Astrocyte (in vitro differentiated cells and primary cell): ENCODE measurements at places on chromosomes 3 and 15.

DNA sequence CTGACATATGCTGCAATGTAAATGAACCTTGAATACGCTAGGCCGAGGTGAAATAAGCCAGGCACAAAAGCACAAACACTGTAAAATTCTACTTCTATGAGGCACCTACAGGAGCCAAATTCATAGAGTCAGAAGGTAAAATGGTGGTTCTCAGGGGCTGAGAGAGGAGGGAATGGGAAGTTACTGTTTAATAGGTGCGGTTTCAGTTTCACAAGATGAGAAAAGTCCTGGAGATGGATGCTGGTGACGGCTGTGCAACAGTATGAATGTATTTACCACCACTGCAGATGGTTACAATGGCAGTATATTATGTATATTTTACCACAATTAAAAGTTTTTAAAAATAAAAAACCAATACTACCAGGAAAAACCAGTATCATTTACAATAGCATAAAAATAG, 4.0 kb downstream of the TNK2 start:
- no peak overlapping the region for H3K27ac ChIP-seq
- H3K4me3 ChIP-seq: no peak overlapping the region
- H3K36me3 ChIP-seq: no peaks in the 10 kb centered on the region
- no peak for DNase-seq
- H3K4me1 ChIP-seq: peaks cover 29% of the 10 kb centered on the region

- DNase-seq: no peak
- no peak overlapping the region for H3K27ac ChIP-seq
- H3K4me3 ChIP-seq: no peak overlapping the region
- no peaks in the 10 kb centered on the region for H3K27me3 ChIP-seq
- no peaks in the 10 kb centered on the region for H3K36me3 ChIP-seq
- H3K4me1 ChIP-seq: no peaks in the 10 kb centered on the region
Measured at GRCh38 chr15:80442728-80443403, 38.7 kb downstream of the ARNT2 start.

DNA sequence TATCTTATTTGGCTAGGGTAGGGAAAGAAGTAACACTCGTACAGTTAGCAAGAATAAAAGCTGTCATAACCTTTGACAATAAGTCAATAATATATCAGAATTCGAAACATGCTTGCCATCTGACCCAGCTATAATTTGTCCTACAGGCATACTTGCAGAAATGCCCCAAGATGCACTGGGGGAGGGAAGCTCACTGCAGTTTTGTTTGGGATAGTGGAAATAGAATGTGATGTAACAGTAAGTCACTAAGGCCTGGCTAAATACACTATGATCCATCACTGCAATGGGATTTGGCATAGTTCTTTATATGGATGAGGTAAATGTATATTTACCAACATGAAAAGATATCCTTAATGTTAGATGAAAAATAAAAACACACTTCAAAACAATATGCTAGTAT, 25.5 kb upstream of the TMOD3 start:
- H3K4me1 ChIP-seq: no peaks in the 10 kb centered on the region
- H3K36me3 ChIP-seq: no peaks in the 10 kb centered on the region
- no peak overlapping the region for H3K27ac ChIP-seq
- H3K4me3 ChIP-seq: no peak overlapping the region

DNA sequence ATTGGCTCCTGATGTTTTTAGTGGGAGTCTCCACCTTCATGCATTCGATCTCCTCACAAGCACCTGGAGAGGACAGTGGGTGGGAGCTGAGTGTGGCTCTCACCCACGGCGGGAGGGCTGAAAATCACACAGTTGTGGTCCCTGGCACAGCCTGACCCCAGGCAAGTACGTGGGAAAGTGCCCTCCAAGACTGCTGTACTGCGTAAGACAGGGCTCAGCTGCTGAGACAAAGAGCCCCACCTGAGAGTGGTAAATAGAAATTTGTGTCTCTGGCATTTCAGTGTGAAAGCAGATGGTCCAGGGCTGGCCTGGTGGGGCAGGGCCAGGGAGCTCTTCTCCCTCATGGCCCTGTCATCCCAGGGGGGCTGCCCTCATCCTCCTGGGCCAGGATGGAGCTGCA, 77.4 kb upstream of the IQSEC1 start:
- no peaks in the 10 kb centered on the region for H3K4me1 ChIP-seq
- H3K36me3 ChIP-seq: no peaks in the 10 kb centered on the region
- no peaks in the 10 kb centered on the region for H3K27me3 ChIP-seq
- no peak overlapping the region for H3K4me3 ChIP-seq
- no peak for DNase-seq
- H3K27ac ChIP-seq: no peak overlapping the region

- H3K27ac ChIP-seq: no peak overlapping the region
- no peak for DNase-seq
- no peak overlapping the region for H3K4me3 ChIP-seq
- H3K27me3 ChIP-seq: no peaks in the 10 kb centered on the region
- no peaks in the 10 kb centered on the region for H3K4me1 ChIP-seq
Measured at GRCh38 chr3:59608356-59608755, 558.5 kb upstream of the CFAP20DC start.

GRCh38 chr3:187044867-187045552, 94.3 kb downstream of the RPL39L start:
- no peaks in the 10 kb centered on the region for H3K27me3 ChIP-seq
- no peak for DNase-seq
- H3K4me3 ChIP-seq: no peak overlapping the region
- H3K27ac ChIP-seq: no peak overlapping the region
- H3K36me3 ChIP-seq: no peaks in the 10 kb centered on the region

DNA sequence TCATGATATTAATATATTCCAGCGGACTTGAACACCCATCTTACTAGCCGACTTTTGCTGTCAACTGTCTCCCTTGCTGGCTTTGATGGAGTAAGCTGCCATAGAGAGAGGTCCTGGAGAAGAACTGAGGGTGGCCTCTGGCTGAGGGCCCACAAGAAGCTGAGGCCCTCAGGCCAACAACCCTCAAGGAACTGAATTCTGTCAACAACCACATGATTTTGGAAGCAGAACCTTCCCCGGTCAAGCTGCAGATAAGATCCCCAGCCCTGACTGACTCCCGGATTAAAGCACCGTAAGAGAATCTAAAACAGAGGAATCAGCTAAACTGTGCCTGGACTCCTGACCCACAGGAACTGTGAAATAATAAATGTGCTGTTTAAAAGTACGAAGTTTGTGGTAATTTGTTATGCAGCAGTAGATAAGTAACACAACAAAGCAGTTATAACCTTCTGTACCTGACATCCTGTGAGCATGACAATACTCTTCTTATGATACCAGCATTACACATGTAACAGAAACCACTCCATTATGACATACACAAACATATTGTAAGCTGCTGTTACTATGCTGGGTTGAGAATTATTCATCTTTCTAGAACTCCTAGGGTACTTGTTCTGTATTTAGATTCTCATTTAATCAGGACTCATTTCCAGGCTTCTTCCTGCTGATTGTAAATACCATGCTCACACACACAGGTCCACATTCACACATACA, 66.2 kb downstream of the HES1 start:
- H3K27ac ChIP-seq: no peak overlapping the region
- DNase-seq: no peak
- peaks cover 40% of the 10 kb centered on the region for H3K27me3 ChIP-seq
- H3K4me3 ChIP-seq: no peak overlapping the region
- no peaks in the 10 kb centered on the region for H3K4me1 ChIP-seq

GRCh38 chr15:72965671-72966070, 86.6 kb upstream of the NEO1 start:
- no peak overlapping the region for H3K4me3 ChIP-seq
- DNase-seq: no peak
- H3K4me1 ChIP-seq: no peaks in the 10 kb centered on the region
- H3K36me3 ChIP-seq: no peaks in the 10 kb centered on the region
